Esophagus muscularis mucosa (tissue), 4 donors: ENCODE measurements at places on chromosomes 16 and 17.

- no peaks in the 10 kb centered on the region for H3K27me3 ChIP-seq
- no peaks in the 10 kb centered on the region for H3K36me3 ChIP-seq
- DNase-seq = no peak
- H3K27ac ChIP-seq = no peak overlapping the region
These were observed 72.0 kb downstream of the CNGB1 start for GRCh38 chr16:57898961-57899360.

DNA sequence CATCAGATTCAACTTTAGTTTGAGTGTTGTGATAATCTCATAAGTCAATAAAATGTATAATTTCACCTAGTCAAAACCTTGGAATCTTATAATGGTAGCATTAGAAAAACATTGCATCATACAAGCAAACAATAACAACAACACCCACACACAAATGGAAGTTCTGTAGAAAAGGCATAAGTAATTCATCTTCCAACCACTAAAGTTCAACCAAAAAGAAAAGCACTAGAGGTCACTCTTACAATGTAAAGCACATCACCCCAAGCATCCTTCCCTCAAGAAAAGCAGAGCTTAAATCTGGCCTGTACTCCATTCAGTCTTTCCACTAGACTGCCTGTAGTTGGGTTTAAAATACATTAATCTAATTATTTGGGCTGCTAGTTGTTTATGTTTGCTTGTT lies 1.8 kb downstream of the CNTNAP4 start:
- no peak overlapping the region for H3K4me3 ChIP-seq
- no peaks in the 10 kb centered on the region for H3K4me1 ChIP-seq
- no peaks in the 10 kb centered on the region for H3K27me3 ChIP-seq
- H3K36me3 ChIP-seq = no peaks in the 10 kb centered on the region

DNA sequence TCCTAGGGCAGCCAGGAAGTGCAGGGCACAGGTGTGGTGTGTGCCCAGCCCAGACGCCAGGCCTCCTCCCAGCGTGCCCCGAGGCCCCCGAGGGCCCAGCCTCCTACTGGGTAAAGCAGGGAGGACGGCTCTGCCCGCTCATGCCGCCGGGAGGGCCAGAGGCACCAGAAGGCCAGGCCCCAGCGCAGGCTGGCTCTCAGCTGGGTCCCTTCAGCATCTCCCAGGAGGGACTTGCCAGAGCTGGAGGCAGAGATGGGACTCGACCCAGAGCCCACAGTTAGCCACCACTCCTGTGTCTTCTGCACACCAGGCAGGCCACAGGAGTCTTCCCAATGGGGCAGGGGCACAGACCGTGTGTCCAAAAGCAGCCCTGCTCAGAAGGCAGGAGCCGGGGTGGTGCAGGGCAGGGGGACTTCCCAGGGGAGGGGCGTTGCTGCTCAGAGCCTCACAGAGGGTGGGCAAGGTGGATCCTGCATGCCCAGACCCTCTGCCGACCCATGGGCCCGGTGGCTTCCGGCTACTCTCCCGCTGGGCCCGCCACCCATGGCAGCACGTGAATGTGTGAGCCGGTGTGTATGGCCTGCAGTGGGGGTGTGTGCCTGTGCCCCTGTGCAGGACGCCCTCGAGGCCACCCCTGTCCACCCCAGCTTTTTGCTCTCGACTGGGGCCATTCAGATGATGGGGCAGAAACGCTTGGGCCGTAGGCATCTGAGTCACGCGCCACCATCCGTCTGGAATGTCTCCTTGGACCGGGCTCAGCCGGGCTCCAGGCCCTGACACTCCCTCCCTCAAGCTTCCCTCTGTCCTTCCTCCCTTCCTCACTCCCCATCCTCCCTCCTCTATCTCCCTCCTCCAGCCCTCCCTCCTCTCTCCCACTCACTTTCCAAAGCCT lies 5.7 kb upstream of the ZNF469 start:
- DNase-seq = no peak
- H3K4me1 ChIP-seq = peaks cover 7% of the 10 kb centered on the region
- H3K27ac ChIP-seq = no peak overlapping the region
- H3K4me3 ChIP-seq = no peak overlapping the region
- H3K36me3 ChIP-seq = no peaks in the 10 kb centered on the region
- H3K27me3 ChIP-seq = peaks cover 12% of the 10 kb centered on the region

DNA sequence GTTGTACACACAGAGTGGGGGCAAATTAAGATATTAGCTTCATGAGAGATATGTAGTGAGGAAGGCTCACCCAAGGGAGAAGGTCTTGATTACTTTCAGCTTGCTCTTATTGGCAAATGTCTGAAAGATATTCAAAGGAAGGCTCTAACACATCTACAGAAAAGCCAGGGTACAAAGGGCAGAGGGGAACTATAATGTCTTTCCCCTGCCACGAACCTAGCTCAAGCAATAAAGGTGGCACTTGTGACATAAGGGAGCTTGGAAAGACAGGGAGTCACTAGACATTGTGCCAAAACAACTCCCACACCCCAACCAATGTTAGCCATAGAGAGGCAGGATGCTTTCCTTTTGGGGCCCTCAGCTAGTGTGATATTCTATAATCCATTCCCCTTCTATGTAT lies 52.2 kb upstream of the SOX9 start:
- no peak for DNase-seq
- no peaks in the 10 kb centered on the region for H3K27me3 ChIP-seq
- no peak overlapping the region for H3K27ac ChIP-seq
- H3K36me3 ChIP-seq = no peaks in the 10 kb centered on the region
- no peaks in the 10 kb centered on the region for H3K4me1 ChIP-seq

- no peaks in the 10 kb centered on the region for H3K36me3 ChIP-seq
- DNase-seq = no peak
- H3K4me3 ChIP-seq = no peak overlapping the region
- H3K27me3 ChIP-seq = no peaks in the 10 kb centered on the region
These were observed 893.4 kb upstream of the CDH8 start for GRCh38 chr16:62929593-62929992.

- H3K36me3 ChIP-seq = no peaks in the 10 kb centered on the region
- no peak for DNase-seq
- no peak overlapping the region for H3K4me3 ChIP-seq
These were observed 10.5 kb upstream of the C17orf58 start for GRCh38 chr17:68006797-68007196.

DNA sequence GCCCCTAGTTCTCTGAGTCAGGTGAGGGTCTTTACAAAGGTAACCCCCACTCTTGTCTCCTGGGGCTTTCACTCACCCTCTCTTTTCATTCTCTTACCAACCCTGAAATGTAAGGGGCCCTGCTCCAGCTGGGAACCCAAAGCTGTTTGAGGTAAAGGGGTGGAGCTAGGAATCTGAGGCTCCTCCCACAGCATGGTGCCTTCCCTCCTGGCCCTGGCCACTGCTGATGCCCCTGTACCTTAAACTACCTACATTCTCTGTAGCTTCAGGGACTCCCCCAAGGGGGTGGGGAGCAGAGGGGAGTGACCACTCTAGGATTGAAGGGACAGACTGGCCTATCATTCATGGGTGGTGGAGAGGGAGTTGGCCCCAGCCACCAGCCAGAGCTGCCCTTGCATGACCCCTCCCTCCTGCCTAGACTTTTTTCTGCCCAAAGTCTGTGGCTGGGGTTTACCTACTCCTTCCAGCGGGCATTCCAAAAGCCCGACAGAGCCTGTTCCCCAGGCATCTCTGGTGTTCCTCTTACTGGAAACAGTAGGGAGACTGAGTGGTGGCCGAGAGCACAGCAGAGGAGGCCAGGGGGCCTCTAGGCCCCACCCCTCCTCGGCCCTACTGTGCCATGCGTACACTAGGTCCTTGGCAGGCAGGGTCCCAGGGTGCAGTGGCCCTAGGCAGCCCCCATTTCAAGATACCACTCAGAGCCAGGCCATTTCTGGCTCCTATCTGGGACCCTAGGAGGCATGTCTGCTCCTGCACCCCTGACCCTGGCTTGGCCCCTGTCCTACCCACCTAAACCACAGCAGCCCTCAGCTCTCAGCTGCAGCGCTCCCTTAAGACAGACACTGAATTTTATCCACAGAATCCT lies 9.5 kb downstream of the DOK4 start:
- H3K36me3 ChIP-seq = peaks cover 33% of the 10 kb centered on the region
- peaks cover 53% of the 10 kb centered on the region for H3K4me1 ChIP-seq
- DNase-seq = no peak
- no peak overlapping the region for H3K27ac ChIP-seq
- no peaks in the 10 kb centered on the region for H3K27me3 ChIP-seq
- no peak overlapping the region for H3K4me3 ChIP-seq

- H3K27ac ChIP-seq = no peak overlapping the region
- H3K27me3 ChIP-seq = no peaks in the 10 kb centered on the region
- DNase-seq = no peak
- H3K4me1 ChIP-seq = no peaks in the 10 kb centered on the region
- no peaks in the 10 kb centered on the region for H3K36me3 ChIP-seq
- no peak overlapping the region for H3K4me3 ChIP-seq
These were observed 49.8 kb downstream of the TANC2 start for GRCh38 chr17:63015824-63016223.

DNA sequence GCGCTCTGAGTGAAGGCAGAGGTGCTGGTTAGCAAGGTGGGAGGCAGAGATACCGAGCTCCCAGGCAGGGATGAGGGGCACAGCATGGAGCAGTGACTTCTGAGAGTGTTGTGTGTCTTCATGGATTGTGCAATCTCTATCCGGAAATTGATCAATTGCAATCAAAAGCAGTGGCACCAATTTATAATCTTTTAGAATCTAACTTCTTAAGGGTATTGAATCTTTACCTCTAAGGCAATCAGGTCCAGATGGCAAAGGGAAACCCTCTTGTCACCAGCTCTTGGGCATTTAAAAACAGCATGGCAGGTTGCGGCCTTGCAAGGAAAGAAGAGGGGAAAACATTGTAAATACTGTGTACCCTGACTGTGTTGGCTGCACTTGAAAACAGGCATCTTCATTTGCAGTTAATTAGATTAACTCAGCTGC lies 58.0 kb upstream of the MRTFB start:
- no peak for DNase-seq
- H3K27ac ChIP-seq = peak overlapping the region; percentile 52
- no peak overlapping the region for H3K4me3 ChIP-seq
- no peaks in the 10 kb centered on the region for H3K36me3 ChIP-seq
- no peaks in the 10 kb centered on the region for H3K27me3 ChIP-seq

DNA sequence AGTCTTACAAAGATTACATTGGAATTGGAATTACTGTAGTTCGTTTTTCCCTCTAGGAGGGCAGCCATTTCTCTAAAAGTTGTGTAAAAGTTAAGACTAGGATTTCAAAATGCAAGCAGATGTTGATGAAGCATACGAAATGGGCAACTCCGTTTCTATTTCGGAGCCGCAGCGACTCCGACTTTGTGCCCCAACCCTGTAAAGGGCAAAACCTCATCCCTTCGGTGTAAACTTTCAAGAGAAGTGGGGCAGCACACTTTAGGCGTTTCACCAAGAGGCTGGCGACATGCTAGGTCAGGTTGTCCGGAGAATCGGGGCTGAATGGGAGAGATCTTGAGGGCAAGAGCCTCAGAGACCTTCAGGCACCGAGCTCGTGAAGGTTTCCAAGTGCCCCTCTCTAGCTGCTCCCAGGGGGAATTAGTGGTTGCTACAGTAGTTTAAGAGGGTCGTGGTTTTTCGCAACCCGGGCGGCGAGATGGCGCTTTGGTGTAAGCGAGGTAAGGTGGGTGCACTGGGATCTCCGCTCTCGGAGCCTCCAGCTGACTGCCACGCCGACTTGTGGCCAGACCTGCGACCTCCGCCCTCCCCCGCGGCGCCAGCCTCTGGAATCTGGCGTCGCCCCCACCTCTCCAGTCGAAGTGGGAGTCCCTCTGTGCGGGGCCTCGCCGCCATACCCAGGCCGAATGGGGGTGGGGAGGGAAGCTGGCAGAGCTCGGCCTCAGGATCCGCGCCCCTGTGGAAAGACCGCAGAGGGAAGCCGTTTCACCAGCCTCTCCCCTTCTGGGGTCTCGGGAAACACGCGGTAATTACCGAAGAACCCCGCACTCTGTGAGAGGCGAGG lies 1.0 kb upstream of the HEXIM2 start:
- DNase-seq = no peak
- H3K27ac ChIP-seq = peak overlapping the region; percentile 100
- H3K4me3 ChIP-seq = peak overlapping the region; percentile 95
- H3K36me3 ChIP-seq = no peaks in the 10 kb centered on the region

GRCh38 chr17:47066095-47066494 lies 87.0 kb upstream of the RPRML start:
- no peak for DNase-seq
- no peak overlapping the region for H3K4me3 ChIP-seq
- no peaks in the 10 kb centered on the region for H3K27me3 ChIP-seq
- no peak overlapping the region for H3K27ac ChIP-seq
- peaks cover 10% of the 10 kb centered on the region for H3K36me3 ChIP-seq
- H3K4me1 ChIP-seq = peaks cover 16% of the 10 kb centered on the region

DNA sequence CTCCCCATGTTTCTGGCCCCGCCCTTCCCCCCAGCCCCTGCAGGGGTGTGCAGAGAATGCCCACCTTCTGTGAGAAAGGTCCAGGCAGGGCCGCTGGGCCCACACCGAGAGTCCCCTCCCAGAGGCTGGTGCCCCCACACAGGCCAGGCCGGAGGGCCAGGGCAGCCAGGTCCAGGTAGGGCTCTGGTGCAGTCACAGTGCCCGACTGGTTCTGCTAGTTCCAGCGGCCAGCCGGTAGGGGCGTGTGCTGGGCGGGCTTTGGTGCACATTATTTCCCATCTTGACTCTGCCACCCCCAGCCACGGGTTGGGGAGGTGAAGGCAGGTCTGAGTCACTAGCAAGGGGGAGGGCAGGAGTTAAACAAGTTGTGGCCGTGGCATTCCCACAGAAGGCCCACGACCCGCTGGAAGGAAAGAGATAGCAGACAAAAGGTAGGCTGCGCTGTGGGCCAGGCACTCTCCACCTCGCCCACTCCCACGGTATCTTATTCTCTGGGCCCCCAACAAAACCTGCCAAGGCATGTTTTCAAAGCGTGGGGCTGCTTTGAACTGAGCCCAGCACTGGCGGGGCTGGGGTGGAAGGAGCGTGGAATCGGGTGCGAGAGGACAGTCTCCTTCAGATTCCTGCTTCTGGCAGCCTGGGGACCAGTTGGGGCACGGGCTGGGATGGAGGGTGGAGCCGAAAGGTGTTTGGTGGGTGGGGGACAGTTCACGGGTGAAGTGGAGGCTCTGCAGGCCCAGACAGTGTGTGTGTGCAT lies 1.9 kb downstream of the EPN3 start:
- H3K27ac ChIP-seq = no peak overlapping the region
- DNase-seq = no peak
- no peaks in the 10 kb centered on the region for H3K36me3 ChIP-seq

- H3K36me3 ChIP-seq = peaks cover 94% of the 10 kb centered on the region
- no peak overlapping the region for H3K27ac ChIP-seq
- H3K4me1 ChIP-seq = peaks cover 28% of the 10 kb centered on the region
- no peak for DNase-seq
These were observed 22.8 kb downstream of the TMEM204 start for GRCh38 chr16:1556254-1556653.

DNA sequence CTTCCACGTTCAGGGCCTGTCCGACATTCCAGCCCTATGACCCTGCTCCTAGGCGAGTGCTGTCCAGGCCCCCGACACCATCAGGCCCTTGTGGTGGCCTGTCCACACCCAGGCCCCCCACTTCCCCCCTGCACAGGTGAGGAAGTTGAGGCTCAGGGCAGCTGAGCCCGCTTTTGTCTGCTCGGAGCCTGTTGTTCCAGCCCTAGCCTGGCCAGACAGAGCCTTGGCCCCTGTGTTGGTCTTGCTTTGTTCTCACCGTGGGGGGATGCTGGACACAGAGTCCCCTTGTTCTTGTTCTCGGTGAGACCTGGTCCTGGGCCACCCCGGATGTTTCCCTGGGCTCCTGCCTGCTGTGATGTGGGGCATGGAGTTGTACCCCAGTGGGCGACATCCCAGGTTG lies 52.1 kb upstream of the ZNF750 start:
- no peak overlapping the region for H3K4me3 ChIP-seq
- no peaks in the 10 kb centered on the region for H3K27me3 ChIP-seq
- H3K36me3 ChIP-seq = peaks cover 39% of the 10 kb centered on the region
- peaks cover 46% of the 10 kb centered on the region for H3K4me1 ChIP-seq
- peak overlapping the region; percentile 55 for H3K27ac ChIP-seq
